ENCODE measurements at places on chromosomes 16 and 17.

GRCh38 chr17:71398025-71398424, 722.8 kb upstream of the SOX9 start:
- DNase-seq: no peak

DNA sequence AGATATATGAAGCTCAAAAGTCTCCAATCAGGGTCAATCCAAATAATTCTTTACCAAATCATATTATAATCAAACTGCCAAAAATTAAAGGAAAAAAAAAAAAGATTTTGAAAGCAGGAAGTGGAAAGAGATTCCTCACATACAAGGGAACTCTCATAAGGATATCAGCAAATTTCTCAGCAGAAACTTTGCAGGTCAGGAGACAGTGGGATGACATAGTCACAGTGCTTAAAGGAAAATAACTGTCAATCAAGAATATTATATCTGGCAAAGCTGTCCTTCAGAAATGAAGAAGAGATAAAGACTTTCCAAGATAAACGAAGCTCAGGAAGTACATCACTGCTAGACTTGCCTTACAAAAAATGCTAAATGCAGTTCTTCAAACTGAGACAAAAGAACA, 40.0 kb upstream of the CDYL2 start:
- DNase-seq: no peak

DNA sequence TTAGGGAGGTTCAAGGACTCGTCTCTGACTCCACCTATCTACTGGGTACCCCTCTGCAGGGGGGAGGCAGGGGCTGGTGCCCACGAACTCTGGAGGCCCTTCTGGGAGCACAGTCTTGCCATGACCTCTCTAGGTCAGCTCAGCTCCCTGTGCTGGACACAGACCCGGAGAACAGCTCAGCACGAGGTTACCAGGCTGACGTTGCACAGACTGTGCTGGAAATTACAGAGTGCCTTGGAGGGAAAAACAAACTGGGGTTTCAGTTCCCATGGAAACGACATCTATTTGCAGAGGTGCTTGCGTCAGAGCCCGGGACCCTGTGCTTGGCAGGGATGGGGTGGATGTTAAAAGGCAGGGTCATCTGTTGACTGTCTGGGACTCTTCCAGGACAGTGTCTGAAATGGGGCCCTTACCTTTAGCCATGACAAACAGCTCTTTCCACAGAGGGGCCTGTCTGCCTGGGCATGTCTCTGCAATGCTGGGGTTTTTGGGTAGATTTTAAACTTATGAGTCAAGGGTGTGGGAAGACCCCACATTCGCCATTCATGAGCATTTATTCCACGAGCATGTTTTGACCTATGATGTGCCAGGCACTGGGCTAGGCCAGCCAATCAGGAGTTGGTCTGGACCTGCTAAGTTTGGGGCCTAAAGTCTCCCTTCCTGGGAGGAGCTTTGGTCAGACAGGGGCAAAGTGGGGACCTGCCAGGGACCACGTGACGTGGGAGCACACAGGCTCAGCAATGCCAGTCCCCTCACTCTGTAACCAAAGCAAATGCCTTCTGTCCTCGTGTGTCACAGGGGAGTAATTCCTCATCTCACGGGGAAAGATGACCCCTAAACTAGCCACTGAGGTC, 22.5 kb downstream of the CCR7 start:
- peak; percentile 66 for DNase-seq

- DNase-seq: no peak
Measured at GRCh38 chr17:75228305-75228704, 22.8 kb downstream of the NUP85 start.

DNA sequence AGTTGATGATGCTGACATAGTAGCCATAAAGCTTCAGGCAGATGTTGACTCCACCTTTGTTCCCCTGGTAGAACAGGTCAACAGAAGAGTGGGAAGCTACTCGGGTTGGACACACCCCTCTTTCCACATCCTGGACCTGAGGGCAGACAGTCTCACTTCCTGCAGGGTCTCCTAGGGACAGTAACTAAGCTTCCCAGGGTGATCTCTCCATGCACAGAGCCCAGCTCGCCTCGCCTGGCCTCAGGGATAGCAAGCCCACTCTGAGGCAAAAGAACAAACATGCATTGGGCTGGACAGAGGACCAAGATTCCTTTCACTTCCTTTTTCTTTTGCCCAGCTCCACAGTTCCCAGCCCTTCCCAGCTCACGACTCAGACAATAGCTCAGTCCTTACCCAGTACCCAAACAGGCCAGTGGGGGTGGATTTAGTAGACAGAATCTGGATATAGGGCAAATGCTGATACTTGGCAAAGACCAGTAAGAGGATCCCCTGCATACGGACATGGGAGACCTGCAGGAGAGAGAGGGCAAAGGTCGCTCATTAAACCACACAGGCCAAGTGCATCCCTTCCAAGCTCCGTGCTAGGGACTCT, 7.0 kb downstream of the INPP5K start:
- DNase-seq: no peak

DNA sequence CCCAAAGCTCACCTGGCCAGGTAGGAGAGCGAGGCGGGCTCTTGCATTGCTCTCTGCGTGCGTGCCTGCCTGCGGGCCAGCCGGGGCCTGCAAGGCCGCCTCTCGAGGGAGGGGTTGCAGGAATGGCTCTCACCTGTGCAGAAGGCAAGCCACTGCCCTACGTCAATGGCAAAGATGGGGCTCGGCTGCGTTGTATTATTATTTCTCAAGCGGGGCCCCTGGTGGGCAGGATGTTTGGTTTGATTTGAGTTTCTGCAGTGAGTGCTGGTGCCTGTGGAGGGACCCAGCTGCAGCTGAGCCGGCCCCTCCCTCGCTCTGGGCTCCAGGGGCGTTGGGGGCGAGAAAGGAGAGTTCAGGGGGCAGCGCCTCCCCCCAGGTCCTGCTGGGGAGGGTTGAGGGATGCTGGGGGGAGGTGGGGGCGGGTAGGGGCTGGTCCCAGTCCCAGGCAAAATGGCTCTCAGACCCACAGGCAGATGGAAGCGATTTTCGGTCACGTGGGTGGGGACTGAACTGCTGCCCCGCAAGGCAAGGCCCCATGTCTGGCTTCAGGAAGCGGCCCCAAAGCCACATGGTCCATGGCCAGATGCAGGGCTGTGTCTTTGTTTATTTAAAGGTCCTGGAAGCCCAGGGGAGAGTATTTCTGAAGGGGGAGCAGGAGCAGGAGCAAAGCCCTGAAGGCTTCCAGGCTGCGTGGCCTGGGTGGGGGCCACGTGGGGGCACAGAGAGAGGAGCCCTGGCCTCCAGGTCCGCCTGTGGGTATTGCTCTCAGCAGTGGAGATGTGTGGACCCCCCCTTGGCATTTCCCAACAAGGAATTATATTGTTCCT, 338.8 kb downstream of the SEC14L1 start:
- DNase-seq: no peak

- DNase-seq: no peak
Measured at GRCh38 chr17:18129041-18129502, 20.5 kb downstream of the MYO15A start.

DNA sequence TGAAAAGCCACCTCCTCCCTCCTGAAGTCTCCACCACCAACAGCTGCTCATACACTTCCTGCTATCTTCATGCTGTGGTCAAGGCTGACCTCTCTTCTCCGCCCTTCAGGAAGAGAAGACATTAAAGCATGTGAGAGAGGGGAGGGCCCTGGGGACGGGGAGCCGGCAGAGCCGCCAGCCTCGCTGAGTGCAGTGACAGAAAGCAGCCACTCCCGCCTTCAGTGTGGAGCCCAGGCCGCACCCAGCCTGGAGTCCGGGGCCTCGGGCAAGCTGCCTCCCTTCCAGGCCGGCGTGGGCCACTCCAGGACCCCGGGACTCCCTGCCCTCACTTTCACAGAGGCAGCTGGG, 94.7 kb upstream of the TNRC6C start:
- DNase-seq: no peak

DNA sequence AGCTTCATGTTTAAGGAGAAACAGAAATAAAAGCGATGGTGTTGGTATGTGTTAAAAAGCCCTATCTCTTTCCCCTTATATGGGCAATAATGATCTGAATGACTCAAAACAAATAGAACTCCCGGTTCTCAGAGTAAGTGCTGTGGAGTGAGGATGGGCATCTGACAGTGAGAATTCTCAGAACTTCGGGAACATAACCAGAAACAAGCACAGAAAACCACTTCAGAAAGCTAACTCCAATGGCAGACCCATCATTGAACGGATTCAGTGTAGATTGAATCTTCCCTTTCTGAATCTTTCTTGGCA, 67.2 kb downstream of the CDH8 start:
- no peak for DNase-seq
